Brain pericyte (primary cell): ENCODE measurements at places on chromosomes 1 and 21.

DNA sequence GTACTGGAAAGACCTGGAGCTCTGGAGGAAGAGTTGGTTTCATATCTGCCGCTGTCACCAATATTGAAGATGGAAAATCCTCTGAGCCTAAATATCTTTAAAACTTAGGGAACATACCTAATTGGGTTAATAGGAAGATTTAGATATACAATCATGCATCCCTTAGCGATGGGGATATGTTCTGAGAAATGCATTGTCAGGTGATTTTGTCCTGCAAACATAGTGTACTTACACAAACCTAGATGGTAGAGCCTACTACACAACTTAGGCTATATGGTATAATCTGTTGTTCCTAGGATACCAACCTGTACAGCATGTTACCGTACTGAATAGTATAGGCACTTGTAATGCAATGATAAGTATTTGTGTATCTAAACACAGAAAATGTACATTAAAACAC, 22.5 kb downstream of the YTHDF2 start:
- DNase-seq: no peak

DNA sequence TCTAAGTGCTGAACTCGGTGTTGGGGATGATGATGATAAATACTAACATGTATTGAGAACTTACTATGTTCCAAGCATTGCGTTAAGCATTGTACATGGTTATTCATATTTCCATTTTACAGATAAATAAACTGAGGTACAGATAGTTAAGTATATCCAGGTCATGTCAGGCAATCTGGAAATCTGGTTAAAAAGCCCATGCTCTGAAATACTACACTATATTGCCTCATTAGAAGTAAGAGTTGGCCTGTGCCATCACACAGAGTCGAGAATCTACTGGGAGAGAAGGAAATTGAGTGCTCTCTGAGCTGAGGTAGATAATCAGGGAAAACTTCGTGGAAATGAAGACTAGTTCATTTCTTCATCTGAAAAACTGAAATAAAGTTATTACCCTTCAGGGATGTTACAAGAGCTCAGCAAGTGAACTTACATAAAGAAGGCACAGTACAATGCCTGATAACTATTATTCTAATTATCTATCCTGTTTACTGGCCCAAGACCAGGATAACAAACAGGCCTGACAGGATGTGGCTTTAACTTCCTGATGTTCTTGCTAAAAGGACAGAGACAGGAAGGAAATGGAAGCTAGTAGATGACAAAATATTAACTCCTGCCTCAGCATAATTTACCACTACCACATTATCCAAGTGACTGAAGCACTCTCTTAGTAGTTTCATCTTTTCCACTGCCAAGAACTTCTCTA, 85.6 kb downstream of the EPS15 start:
- DNase-seq: no peak

DNA sequence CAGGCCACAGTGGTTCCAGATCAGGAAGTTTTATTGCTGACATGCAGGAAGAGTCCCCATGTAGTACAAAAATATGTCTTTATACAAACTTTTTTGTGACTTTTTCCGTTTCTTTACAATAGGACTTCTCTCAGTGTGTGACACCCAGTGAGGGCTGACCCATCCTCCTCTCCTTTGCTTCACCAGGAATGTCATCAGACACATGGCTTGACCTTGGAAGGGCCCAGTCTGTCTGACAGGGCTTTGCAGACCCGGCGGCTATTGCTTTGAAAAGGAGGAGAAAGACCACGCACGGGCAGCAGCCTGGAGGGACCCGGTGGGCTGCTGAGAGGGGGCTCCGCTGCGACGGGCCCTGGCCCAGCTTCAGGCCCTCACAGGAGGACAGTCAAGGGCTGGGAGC, 16.2 kb upstream of the EVA1B start:
- DNase-seq: no peak

GRCh38 chr1:174247472-174247871, 88.2 kb downstream of the RABGAP1L start:
- DNase-seq: no peak
